Memory B cell (primary cell): ENCODE measurements at places on chromosomes 1 and 21.

DNA sequence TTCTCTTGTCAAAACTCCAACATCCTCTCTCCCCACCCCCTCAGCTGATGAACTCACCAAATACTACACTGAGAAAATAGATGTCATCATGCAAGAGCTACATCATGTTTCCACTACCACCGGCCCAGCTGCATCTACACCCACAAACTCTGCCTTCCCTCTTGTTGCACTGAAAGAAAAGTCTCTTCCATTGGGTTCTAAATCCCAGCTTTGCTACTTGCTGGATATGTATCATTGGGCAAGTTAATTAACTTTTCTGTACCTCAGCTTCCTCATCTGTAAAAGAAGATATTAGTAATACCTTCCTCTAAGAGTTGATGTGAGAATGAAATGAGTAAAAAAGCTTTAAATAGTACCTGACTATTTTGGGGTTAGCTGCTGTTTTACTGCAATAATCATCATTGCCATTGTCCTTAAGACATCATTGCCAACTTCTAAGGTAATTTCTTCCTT, 108.6 kb downstream of the OLFML2B start:
- DNase-seq: no peak

- no peak for DNase-seq
Measured at GRCh38 chr1:98143403-98143802, 222.6 kb upstream of the DPYD start.

DNA sequence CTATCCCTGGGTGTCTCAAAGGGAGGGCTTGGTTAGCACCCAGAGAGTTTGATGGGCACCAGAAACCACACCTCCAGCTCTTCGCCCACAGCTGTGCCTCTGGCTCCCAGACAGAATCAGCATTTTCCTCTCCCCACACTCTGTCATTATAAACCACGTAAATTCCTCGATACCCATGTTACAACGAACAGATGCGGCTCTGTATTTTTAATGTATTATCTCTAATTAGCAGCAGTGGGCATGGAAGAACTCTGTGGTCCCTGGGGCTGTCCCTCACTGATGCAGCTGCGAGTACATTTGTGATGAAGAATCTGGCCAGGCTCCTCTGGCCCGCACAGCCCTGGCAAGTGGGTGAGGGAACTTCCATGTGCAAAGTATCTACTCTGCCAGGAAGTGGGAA, 10.8 kb downstream of the HMGB4 start:
- DNase-seq: no peak

- no peak for DNase-seq
Measured at GRCh38 chr1:115164940-115165705, 75.8 kb upstream of the TSPAN2 start.

- DNase-seq: peak; percentile 12
Measured at GRCh38 chr1:37561133-37562132, 4.7 kb downstream of the DNALI1 start.

DNA sequence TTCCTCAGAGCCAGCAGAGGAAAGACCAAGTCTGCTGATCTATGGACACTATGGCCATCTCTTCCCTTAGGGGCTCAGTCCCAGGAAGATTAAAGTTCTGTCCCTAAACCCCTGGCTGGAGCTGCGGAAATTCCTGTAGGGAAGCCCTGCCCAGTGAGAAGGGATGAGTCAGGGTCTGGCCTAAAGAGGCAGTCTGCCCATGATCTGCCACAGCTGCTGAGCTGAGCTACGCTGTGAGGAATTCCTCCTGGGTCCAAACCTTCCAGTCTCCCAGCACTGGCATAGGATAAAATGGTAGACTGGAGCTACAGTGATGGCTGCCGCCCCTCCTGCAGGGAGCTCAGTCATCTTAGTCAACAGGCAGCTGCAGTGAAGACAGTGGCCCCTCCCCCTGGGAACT, 213.7 kb downstream of the BRINP2 start:
- DNase-seq: no peak

DNA sequence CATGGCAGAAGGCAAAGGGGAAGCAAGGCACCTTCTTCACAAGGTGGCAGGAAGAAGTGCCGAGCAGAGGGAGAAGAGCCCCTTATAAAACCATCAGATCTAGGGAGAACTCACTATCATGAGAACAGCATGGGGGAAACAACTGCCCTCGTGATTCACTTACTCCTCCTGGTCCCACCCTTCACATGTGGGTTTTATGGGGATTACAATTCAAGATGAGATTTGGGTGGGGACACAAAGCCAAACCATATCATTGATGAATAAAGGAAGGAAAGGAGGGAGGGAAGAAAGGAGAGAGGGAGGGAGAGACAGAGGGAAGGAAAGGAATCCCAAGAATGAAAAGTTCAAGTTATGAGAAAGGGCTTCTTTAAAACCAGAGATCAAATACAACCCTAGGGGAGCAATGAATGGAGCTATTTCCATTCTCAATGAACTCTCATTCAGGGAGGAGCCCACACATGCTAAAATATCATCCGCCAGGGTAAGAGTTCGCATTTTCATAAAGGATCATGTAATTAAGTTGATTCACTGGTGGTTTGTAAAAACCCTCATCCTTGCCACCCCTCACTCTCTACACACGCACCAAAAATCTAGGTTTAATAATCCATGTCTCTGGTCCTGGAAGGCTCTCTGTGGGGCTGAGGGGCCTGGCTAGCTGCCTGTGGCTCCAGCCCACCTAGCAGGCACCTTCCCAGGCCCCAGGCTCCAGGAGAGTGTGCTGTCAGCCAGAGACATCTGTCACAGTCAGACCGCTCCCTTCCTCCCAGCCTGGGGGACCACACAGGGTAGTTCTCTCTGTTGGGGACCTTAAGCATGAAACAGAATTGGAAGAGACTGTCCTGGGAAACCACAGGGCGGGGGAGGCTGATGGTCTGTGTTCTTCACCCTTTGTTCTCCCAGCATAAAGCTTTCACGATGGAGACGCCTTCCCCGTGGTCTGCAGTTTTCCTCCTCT, 94.0 kb downstream of the CCDC185 start:
- DNase-seq: no peak

GRCh38 chr1:59999746-60000145, 73.2 kb upstream of the CYP2J2 start:
- DNase-seq: no peak

- DNase-seq: no peak
Measured at GRCh38 chr1:33005838-33006421, 30.8 kb downstream of the AK2 start.

GRCh38 chr1:239516579-239516978, 130.2 kb downstream of the CHRM3 start:
- no peak for DNase-seq

DNA sequence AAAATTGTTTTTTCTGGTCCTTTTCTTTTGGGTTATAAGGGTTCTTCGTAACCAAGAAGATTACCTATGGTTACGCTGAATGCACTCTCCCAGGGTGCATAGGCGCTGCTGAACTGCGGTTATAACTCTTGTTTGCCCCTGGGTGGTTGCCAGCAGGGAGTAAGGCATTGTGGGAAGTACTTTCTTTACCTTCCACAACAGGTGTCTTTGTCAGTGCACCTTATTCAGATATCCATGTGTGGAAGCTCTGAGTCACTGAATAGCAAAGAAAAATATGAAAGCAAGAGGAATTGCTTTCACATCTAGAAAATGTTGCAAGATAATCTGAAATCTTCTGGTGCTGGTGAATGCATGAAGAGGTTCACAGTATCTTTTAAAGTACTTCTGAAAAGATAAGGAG, 124.4 kb upstream of the CACYBP start:
- no peak for DNase-seq

- no peak for DNase-seq
Measured at GRCh38 chr1:163296504-163297263, 25.1 kb upstream of the NUF2 start.

DNA sequence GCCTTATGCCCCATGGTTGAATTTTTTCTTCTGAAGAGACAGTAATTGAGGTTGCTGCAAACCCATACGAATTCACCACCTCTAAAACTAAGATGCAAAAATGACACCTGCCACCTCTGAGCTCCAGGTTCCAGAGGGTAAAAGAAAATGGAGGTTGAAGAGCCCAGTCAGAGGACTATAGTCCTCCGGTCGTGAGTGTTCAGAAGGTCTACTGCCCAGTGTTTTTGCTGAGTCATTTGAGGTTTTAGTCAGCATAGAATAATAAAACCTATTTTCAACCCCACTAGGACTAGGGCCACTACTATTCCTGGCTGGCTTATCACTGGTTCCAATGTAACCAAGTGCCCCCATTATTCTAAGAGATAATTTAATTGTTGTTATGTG, 12.9 kb upstream of the SLAMF7 start:
- DNase-seq: no peak

DNA sequence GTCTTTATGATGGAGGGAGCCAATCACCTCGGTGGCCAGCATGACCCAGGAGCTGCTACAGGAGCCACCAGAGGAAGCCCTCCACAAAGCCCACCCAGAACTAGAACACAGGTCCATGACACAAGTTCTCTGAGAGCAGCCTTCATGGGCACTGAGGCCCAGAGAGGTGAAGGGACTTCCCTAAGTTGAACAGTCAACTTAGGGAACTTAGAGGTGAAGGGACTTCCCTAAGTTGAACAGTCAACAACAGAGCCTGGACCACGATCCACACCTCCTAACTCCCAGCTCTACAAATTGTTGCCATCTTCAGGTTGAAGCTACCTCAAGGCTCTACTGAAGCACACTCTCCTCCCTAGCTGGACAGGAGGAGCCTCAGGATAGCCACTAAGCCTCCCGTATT, 132.7 kb downstream of the CCDC185 start:
- DNase-seq: no peak

GRCh38 chr1:110873856-110874255, 908 bp downstream of the CD53 start:
- no peak for DNase-seq

GRCh38 chr1:208557046-208557722, 313.0 kb upstream of the PLXNA2 start:
- DNase-seq: no peak

DNA sequence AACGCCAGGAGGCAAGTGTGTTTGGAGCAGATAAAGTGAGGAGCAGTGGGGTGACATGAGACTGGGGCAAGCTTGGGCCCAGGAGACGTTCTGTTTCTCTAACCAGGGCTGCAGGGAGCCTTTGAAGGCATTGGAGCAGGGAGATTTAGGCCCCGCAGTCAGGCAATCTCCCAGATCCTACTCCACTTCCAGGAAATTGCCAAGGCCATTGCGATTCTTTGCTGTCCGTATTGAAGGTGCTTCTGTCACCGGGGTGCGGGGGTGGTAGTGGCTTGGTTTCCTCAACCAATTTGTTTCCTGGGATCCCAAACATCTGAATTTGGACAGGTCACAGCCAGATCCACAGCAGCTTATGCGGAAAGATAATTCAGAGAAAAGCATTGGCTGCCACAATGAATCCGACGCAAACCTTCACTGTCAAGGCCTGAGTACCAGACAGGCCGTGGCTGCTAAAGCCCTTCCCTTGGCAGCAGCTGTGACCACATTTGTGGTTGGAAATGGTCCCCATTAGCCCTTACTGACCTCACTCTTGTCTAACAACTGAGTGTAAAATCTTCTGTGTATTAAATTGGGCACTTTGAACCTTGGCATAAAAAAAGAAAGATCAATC, 385.6 kb downstream of the PTPRU start:
- DNase-seq: no peak

DNA sequence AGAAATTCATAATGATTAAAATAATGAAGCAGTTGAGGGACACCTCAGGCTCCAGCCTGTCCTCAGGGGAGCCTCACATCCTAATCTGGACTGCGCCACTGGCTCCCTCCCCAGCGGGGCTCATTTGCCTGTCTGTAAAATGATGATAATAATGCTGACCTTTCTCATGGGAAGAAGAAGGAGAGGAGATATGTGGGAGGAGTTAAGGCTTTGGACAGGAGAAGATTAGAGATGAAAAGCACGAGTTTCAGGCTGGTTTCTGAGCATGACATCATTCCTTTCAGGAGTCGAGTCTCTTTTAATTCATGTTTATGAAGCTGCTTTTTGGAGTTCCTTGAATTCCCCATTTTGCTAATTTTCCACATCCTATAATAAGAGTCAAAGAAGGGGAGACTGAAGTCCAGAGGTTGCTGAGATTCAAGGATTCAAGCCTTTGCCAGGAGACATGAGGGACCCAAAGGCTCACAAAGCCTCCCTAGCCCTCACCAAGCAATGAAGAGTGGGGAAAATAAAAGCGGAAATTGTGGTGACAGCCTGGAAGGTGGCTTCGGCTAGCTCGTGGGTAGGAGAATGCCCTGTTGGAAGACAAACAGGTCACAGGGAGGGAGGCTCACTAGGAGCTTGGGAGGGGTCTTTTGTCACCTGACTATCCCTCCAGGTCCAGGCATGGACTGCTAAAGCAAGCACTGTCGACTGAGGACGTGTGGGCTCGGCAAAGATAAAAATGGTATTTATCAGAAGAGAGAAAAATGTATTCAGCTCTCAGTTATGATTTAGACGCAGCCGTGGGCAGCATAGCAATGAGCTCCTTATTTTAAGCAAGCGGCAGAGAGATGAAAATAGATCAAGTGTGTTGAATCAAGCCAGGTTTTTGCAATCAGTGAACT, 27.5 kb upstream of the STMN1 start:
- no peak for DNase-seq

GRCh38 chr1:185033686-185034085, 11.7 kb upstream of the RNF2 start:
- no peak for DNase-seq

DNA sequence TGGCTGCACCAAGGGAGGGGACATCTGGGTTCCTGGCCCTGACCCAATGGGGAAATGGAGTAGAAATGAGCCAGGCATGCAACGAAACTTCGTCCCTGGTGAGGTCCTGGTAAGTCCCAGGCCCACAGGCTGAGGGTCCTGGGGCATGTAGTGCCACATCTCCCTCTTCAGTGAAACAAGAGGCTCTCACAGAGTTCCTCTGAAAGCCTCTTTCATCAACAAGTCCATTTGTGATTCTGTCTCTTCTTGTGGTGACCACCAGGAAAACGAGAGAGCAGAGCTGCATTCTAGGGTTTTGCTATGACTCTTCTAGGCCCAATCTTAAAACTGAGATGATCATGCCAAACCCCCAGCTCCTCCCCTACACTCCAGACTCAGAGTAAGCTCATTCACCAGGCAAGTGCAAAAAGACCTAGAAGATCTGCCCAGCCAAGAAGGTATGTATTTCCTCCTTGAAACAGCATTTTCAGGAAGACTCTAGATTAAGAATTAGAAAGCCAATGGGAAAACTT, 24.3 kb upstream of the RNF220 start:
- no peak for DNase-seq

- DNase-seq: no peak
Measured at GRCh38 chr1:25967308-25967707, 30.6 kb downstream of the PAFAH2 start.

GRCh38 chr1:168706391-168706992, 22.5 kb downstream of the DPT start:
- DNase-seq: no peak

DNA sequence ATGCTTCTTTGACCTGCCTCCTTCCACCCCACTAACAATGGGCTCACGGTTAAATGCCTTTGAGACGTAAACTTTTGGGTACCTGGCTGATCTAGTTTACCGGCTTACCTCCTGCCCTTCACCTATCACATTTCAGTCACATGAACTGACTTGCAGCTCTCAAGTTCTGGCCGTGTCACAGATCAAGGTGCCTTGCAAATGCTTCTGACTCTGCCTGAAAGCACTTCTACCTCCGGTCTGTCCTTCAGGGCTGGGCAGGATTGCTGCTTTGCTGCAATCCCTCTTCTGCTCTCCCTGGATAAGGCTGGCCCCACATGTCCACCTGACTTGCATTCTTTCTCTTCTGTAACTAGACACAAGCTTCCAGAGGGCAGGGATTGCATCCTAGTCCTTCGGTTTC, 69.0 kb downstream of the GRIK1 start:
- DNase-seq: no peak
